SJCRH30 (cell line): ENCODE measurements at places on chromosomes 13 and 19.
A peak's percentile ranks its signal among the peaks of the same experiment; 100 is the strongest.

GRCh38 chr19:9934132-9934950 lies 2.0 kb downstream of the OLFM2 start:
- peak; percentile 65 for DNase-seq
- H3K4me1 ChIP-seq = no peaks in the 10 kb centered on the region
- H3K27ac ChIP-seq = no peak overlapping the region

- no peak overlapping the region for H3K4me3 ChIP-seq
- no peaks in the 10 kb centered on the region for H3K36me3 ChIP-seq
- H3K27ac ChIP-seq = no peak overlapping the region
- no peak for DNase-seq
- H3K27me3 ChIP-seq = peaks cover 10% of the 10 kb centered on the region; the same call in 1 of the 2 replicates
- no peaks in the 10 kb centered on the region for H3K4me1 ChIP-seq
Observed at GRCh38 chr13:24716446-24716845, 36.2 kb downstream of the ATP12A start.

DNA sequence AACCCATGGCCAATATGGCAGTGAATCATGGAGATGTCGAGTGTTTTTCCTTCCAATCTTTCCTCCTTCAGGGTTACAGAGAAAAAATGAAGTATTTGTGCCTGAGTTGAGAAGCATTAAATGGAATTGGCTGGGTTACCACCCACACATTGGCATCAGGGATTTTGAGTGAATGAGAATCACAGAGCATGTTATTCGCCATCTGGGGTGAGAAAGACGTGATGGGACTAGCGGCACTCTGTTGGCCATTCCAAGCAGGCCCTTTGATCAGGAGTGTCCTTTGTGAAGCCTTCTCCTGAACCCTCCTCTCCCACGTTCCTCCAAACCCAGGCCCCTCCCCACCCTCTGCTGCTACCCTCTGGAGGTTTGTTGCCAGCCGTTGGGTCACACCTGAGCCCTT lies 84.2 kb upstream of the PCDH8 start:
- H3K36me3 ChIP-seq = no peaks in the 10 kb centered on the region
- DNase-seq = no peak
- no peaks in the 10 kb centered on the region for H3K27me3 ChIP-seq
- no peak overlapping the region for H3K27ac ChIP-seq
- no peak overlapping the region for H3K4me3 ChIP-seq

GRCh38 chr19:51093510-51094345 lies 11.0 kb upstream of the KLK14 start:
- no peak overlapping the region for H3K27ac ChIP-seq
- no peaks in the 10 kb centered on the region for H3K4me1 ChIP-seq
- no peaks in the 10 kb centered on the region for H3K27me3 ChIP-seq
- no peaks in the 10 kb centered on the region for H3K36me3 ChIP-seq
- DNase-seq = no peak

GRCh38 chr13:91136806-91137205 lies 210.7 kb upstream of the MIR17HG start:
- DNase-seq = no peak
- H3K4me1 ChIP-seq = peaks cover 13% of the 10 kb centered on the region
- H3K27ac ChIP-seq = no peak overlapping the region
- no peaks in the 10 kb centered on the region for H3K36me3 ChIP-seq

- H3K36me3 ChIP-seq = no peaks in the 10 kb centered on the region; the same call in 1 of the 2 replicates
- H3K4me3 ChIP-seq = no peak overlapping the region
- H3K27ac ChIP-seq = no peak overlapping the region
- H3K4me1 ChIP-seq = no peaks in the 10 kb centered on the region
- DNase-seq = no peak
Observed at GRCh38 chr13:98206946-98207345, 29.9 kb upstream of the RNF113B start.

DNA sequence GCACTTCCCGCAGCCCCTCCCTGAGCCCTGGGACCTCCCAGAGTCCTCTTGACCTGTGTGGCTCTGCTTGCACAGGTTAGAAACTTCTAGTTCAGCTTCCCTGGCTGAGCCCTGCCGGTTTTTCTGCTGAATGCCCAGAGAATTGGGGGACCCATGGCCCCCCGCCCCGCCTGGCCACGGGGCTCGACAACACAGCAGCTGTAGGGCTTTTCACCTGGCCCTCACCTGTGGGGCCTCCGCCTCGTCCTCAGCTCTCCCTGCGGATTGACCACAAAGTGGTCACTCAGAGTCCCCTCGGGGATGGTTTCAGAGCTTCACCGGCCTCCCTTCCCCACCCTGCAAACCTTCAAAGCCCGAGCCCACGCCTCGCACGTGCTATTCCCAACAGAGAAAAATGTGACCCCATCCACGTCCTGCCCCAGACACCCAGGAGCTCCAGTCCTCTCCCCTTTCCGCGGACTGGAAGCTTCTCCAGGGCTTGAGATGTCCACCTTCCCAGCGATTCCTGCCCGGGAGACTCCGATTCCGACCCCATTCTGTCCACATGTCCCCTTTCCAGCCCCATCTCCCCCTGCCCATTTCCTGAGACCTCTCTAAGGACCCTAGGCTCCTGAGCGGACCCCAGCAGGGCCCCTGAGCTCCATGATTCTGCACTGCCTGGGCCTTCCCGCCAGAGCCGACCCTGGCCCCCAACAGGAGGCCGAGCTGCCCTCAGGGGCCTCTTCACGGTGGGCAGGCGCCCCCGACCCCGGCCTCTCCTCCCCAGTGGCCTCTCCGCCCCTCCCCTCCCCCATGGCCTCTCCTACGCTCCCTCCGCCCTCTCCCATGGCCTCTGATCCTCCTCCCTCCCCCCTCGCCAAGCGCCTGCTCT lies 41.9 kb downstream of the ANKRD10 start:
- peaks cover 10% of the 10 kb centered on the region for H3K4me1 ChIP-seq
- H3K27me3 ChIP-seq = no peaks in the 10 kb centered on the region
- H3K36me3 ChIP-seq = no peaks in the 10 kb centered on the region
- no peak overlapping the region for H3K4me3 ChIP-seq
- H3K27ac ChIP-seq = no peak overlapping the region

GRCh38 chr13:79483086-79483706 lies 2.2 kb downstream of the NDFIP2 start:
- peaks cover 2% of the 10 kb centered on the region; the same call in 1 of the 2 replicates for H3K36me3 ChIP-seq
- no peak overlapping the region for H3K27ac ChIP-seq
- no peak overlapping the region for H3K4me3 ChIP-seq
- H3K27me3 ChIP-seq = no peaks in the 10 kb centered on the region

DNA sequence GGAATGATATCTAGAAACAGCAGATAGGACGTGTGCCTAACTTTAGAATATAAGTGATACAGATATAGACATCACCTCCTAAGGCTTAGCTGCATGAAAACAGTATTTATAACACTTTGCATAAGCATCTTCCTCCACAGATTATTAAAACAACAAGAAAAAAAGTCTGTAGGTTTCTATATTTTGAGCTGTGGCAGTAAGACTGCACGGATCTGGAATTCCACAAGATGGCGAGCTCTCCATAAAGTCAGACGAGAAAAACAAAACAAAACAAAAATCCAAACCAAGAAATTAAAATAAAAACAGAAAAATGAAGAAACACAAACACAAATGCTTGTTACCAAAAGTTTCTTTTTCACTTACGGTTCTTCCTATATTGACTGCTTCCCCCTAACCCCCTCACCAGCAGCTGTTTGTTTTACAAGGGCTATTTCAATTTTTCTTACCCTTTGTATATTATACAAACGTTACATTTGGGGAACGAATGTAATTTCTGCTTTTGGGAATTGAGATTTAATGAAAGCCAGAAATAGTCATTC lies 285.8 kb downstream of the MYO16 start:
- H3K36me3 ChIP-seq = no peaks in the 10 kb centered on the region
- H3K27ac ChIP-seq = no peak overlapping the region
- H3K27me3 ChIP-seq = no peaks in the 10 kb centered on the region
- peak overlapping the region; percentile 20 for H3K4me3 ChIP-seq

GRCh38 chr13:99686157-99686572 lies 184.9 kb downstream of the TM9SF2 start:
- no peak overlapping the region for H3K4me3 ChIP-seq
- H3K36me3 ChIP-seq = no peaks in the 10 kb centered on the region
- DNase-seq = no peak
- H3K4me1 ChIP-seq = peaks cover 10% of the 10 kb centered on the region

DNA sequence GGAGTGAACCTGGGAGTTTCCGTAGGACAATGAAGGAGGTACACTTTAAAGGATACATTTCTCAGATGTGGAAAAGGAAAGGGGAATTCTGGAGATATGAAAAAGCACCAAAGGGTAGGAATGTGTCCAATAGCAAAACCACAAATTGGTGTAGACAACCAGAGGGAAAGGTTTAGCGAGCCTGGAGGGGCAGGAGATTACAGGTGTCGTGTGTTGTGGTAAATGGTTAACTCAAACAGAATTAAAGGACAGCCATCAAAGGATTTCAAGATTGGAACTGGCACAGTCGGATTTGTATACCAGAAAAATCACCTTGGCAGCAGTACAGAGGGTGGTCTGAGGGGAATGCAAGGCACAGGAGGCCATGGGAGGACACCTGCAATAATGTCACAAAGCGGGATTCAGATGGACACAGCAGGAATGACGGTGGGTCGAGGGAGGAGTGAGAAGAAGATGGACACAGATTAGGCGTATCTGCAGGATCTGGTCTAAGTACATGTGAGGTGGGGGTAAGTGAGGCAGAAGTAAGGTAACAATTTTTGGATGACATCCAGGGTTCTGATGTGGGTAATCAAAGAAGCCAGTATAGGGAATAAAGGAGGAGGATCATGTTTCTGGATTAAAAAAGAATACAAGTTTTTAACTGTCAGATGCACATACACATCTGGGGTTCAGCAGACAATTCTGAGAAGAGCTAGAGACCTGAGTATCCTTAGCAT lies 361.6 kb downstream of the KLF12 start:
- DNase-seq = no peak
- peaks cover under 1% of the 10 kb centered on the region; the same call in 1 of the 2 replicates for H3K4me1 ChIP-seq
- no peak overlapping the region for H3K27ac ChIP-seq
- H3K27me3 ChIP-seq = no peaks in the 10 kb centered on the region
- H3K4me3 ChIP-seq = no peak overlapping the region

- no peak for DNase-seq
- no peaks in the 10 kb centered on the region for H3K27me3 ChIP-seq
- H3K4me3 ChIP-seq = no peak overlapping the region
- no peaks in the 10 kb centered on the region for H3K4me1 ChIP-seq
- no peaks in the 10 kb centered on the region for H3K36me3 ChIP-seq
- no peak overlapping the region for H3K27ac ChIP-seq
Observed at GRCh38 chr19:21856773-21857514, 21.0 kb upstream of the ZNF43 start.

- H3K4me1 ChIP-seq = peaks cover 14% of the 10 kb centered on the region
- H3K27me3 ChIP-seq = no peaks in the 10 kb centered on the region
- H3K27ac ChIP-seq = no peak overlapping the region
- DNase-seq = peak; percentile 86
Observed at GRCh38 chr13:40562975-40563349, 103.5 kb downstream of the FOXO1 start.

DNA sequence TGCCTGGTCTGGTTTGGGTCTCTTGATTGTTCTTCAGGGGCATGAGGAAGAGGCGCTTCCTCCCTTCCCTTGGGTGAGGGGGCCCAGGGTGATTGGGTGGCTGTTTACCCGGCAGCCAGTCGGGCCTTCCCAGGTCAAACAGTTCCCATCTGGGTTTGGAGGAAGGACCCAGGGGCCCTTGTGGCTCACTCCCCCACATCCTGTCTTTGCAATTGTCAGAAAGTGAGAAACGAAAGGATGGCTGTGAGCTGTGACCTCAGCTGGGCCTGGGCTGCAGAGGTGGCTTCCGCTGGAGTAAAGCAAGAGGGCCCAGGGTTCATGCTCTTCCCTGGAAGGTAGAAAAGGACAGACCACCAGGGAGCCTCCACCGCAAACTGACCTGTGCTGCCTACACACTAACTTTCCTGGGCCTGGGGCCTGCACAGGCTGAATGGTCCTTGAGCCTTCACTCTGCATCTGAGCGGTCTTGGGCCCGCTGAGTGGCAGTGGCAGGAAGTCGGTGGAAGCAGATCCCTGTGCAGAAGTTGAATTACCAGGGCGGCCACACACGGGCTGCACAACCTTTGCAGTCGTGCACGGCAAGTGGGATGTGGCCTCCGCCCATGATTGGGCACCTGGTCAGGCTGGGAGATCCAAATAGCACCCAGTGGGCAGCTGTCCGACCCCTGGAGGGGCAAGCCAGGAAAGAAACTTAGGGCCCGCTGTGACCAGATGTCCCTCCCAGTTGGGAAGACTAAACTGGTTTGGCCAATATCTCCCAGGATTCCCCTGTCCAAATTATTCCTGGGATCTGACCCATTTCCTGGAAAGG lies 5.3 kb upstream of the CD79A start:
- DNase-seq = no peak
- no peak overlapping the region for H3K4me3 ChIP-seq
- no peaks in the 10 kb centered on the region; the same call in 1 of the 2 replicates for H3K4me1 ChIP-seq
- no peak overlapping the region for H3K27ac ChIP-seq
- H3K36me3 ChIP-seq = peaks cover 51% of the 10 kb centered on the region
